Hematopoietic multipotent progenitor cell treated with erythropoietin and hydrocortisone succinate and interleukin-3 and kit ligand, for 4 days (in vitro differentiated cells): ENCODE measurements at places on chromosomes 1 and 21.
A peak's percentile ranks its signal among the peaks of the same experiment; 100 is the strongest.

DNA sequence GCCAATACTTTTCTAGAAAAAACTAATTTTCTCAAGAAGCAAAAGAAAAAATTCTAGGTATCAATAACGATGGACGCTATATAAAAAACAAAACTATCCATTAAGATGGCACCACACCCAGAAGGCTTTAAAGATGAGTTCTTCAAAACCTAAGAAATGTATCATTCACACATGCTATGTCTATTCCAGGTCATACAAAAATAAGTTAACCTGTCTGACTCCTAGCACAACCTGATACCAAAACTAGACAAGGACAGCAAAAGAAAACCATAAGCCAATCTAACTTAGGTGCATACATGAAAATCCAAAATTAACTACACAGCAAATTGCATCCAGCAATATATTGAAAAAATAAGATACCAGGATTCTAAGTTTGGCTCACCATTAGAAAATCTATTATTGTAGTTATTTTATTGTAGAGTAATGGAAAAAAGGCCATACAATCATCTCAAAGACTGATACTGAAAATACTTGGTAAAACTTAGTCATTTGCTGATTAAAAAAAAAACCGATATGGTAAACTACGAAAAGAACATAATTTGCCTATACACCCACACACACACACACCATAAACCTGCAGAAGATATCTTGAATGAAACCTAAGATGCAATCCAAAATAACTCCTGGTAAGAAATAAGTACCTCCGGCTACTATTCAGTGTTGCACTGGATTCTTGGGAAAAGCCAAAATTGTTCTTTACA lies 55.0 kb downstream of the TRAF5 start:
- no peak for DNase-seq

DNA sequence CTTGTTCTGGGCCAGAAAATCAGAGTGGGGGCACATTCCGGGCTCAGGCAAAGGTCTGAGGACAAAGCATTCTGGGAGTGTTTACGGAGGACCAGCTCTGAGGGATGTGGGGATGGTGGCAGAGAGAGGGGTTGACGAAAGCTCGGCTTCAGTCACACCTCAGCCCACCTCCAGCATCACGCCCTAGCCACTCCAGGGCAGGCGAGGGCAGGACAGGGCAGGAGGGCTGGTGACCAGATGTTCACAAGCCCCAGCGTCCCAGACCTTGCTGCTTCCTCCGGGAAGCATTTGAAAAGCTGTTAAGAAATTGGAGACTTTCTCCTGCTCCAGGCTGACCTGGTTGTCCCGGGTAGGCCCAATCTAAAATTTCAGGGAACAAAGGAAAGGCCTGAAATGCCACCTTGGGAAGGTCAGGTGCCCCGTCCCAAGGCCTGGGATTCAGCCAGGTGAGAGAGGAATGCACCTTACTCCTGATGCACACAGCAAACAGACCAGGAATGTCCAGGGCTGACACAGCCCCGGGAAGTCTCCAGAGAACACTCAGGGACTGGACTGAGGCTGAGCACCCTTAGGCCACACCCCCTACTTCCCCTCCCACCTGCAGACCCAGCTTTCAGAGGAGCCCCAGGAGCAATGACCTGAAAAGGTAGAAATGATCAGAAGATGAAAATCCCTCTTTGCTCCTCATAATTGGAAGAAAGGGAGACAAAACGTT lies 71.9 kb upstream of the KLHDC7A start:
- no peak for DNase-seq

DNA sequence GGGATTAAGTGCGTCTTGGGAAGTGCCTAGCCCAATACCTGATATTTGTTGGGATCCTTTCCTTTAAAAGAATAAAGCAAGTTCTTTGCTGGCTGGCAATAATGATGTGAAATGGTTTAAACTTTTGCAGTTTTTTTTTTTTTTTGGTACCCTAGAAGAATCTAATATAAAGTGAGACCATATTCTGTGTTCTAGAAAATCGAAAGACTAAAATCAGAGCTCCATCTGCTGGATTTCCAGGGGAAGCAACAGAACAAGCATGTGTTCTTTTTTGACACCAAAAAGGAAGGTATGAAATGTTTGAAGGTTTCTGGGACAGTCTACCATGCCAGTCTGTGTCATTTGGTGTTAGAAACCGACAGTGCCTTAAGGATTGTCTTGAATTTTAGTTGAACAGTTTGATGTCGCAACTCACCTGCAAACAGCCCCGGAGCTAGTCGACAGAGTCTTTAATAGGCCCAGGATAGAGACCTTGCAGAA lies 6.4 kb downstream of the UTP11 start:
- peak; percentile 80 for DNase-seq

DNA sequence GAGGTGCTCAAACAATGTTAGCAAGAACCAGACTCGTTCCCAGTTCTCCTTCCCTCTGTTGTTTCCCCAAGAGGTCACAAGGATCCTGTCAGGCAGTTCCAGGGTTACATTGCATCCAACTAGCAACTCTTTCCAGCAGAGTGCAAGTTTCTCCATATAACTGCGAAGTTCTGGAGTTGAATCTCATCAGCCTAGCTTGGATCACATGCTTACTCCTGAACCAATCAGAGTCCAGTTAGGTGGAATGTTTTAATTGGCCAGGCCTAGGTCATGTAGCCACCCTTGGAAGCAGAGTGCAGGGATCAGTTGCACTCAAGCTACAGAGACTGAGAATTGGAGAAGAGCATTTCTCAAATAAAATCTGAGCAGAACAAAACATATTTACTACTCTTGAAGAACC lies 15.9 kb upstream of the PIK3R3 start:
- no peak for DNase-seq
